ENCODE measurements at places on chromosomes 16 and 17.

DNA sequence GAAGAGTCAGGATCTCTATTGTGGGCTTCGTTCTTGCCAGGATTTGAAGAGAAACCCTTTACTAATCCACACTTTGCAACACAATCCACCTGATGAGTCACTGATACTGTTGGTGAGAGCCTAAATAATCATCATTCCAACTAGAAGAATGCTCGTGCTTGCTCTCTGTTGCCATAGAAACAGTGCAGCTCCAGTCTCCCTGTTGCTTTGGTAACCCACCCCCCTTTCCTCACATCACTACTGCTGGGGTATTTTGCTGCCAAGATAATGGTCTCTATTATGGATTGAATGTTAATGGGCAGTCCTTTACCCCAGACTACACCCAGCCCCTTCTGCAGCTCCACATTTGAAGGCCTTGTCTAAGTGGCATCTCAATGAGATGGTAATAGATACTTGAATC lies 190.4 kb downstream of the ABCC12 start:
- no peaks in the 10 kb centered on the region for H3K36me3 ChIP-seq
- H3K27ac ChIP-seq = no peak overlapping the region
- DNase-seq = no peak
- H3K4me3 ChIP-seq = no peak overlapping the region
- H3K4me1 ChIP-seq = peaks cover 7% of the 10 kb centered on the region

DNA sequence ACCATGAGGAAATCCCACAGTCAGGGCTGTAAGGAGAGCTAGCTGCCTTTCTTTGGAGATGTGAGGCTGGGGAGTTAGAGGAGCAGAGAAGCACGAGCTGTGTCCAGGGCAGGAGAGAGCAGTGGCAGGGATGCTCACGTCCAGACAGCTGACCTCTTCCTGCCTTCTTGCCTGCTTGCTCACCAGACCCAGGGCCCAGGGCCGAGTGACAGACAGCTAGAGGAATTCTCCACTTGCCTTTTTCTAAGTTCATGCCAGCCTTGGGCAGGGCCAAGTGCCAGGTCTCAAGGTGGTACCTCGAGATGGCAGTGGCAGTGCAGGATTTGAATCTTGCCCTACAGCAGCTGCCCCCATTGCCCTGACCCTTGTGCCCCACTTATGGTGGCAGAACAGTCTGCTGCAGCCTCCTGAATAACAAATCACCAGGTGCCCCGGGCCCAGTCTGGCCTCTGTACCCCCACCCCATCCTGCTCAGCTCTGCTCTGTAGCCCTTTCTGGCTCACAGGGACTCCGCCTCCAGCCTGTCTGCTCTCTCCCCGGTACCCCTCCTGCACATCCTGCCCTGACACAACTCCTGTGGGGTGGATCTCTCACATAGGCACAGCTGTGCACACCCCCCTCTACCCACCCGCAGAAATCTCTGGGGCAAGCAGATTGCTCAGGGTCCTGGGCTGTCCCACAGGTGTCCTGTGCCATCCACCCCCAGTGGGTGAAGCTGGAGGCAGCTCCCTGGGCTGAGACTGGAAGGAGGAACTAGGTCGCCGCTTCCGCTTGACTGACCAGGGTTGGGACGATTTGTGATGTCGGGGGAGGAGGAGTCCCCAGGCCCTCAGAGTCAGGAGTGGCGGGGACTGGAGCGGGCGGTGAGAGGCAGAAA lies 25.9 kb downstream of the GRIN2C start:
- no peak for DNase-seq
- H3K4me1 ChIP-seq = peaks cover 3% of the 10 kb centered on the region
- no peak overlapping the region for H3K4me3 ChIP-seq
- H3K36me3 ChIP-seq = peaks cover 18% of the 10 kb centered on the region

- no peak overlapping the region for H3K27ac ChIP-seq
- H3K36me3 ChIP-seq = peaks cover 4% of the 10 kb centered on the region
- H3K4me1 ChIP-seq = no peaks in the 10 kb centered on the region
- H3K27me3 ChIP-seq = peaks cover 4% of the 10 kb centered on the region
- H3K4me3 ChIP-seq = no peak overlapping the region
Observed at GRCh38 chr17:74490716-74491115, 24.3 kb downstream of the CD300A start.

DNA sequence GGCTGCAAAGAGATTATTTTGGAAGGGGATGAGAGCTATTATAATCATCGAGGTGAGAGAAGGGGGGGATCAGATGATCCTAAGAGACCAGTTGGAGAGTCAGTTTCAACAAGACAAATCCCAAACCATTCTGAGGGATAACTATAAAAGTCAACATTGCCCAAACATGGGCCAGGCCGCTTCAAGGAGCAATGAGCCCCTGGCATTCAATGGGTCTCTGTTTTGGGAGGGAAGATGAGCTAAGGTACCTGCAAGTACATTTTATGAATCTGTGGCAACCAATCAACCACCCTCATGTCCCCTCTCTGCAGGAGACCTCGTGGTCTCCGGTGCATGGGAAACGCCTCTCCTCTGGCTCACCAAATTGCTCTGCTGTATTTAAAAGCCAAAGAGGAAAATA lies 209.9 kb upstream of the C16orf82 start:
- H3K27me3 ChIP-seq = peaks cover 4% of the 10 kb centered on the region
- H3K4me3 ChIP-seq = no peak overlapping the region
- H3K27ac ChIP-seq = no peak overlapping the region

DNA sequence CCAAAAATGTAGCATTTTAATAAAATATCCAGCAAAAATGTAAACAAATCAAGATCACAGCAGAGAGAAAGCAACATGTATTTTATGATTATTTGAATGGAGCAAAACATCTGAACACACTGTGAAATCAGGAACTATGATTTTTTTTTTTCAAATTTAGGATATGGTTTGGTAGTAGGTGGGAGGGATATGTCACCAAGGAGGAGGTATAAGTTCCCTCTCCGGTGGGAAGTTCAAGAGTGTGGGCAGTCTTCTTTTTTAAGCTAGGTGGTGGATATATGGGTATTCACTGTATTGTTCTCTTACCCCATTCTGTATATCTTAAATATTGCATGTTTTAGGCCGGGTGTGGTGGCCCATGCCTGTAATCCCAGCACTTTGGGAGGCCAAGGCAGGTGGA lies 10.2 kb downstream of the CDR2 start:
- H3K4me3 ChIP-seq = no peak overlapping the region
- H3K27me3 ChIP-seq = no peaks in the 10 kb centered on the region
- DNase-seq = no peak
- no peak overlapping the region for H3K27ac ChIP-seq
- H3K36me3 ChIP-seq = peaks cover 18% of the 10 kb centered on the region
- H3K4me1 ChIP-seq = peaks cover 12% of the 10 kb centered on the region

- peaks cover 1% of the 10 kb centered on the region for H3K27me3 ChIP-seq
- DNase-seq = no peak
- no peak overlapping the region for H3K4me3 ChIP-seq
- no peaks in the 10 kb centered on the region for H3K36me3 ChIP-seq
- H3K27ac ChIP-seq = peak overlapping the region; percentile 80
Observed at GRCh38 chr17:79562931-79563210, 48.0 kb downstream of the RBFOX3 start.

- no peak overlapping the region for H3K4me3 ChIP-seq
- no peaks in the 10 kb centered on the region for H3K36me3 ChIP-seq
- peaks cover 3% of the 10 kb centered on the region for H3K27me3 ChIP-seq
- H3K4me1 ChIP-seq = no peaks in the 10 kb centered on the region
Observed at GRCh38 chr17:40803617-40804082, 3.9 kb upstream of the KRT28 start.

- DNase-seq = no peak
- H3K4me1 ChIP-seq = no peaks in the 10 kb centered on the region
- peaks cover 4% of the 10 kb centered on the region for H3K27me3 ChIP-seq
- H3K27ac ChIP-seq = no peak overlapping the region
- H3K36me3 ChIP-seq = peaks cover 6% of the 10 kb centered on the region
Observed at GRCh38 chr16:10536814-10537389, 43.5 kb downstream of the EMP2 start.

DNA sequence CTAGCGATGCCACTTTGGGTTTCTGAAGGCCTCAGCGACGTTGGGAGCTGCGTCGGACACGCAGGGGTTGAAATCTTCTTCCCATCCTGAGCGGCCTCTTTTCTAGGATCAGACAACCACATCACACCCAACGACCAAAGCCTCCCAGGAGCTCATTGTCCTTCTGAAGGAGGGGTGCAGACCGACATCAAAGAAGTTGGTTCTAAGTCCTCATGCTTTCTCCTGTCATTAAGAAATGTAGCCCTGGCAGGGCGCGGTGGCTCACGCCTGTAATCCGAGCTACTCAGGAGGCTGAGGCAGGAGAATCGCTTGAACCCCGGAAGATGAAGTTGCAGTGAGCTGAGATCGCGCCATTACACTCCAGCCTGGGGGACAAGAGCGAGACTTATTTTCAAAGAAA lies 1681.9 kb downstream of the TP53TG3F start:
- peak overlapping the region; percentile 45 for H3K4me3 ChIP-seq
- H3K27ac ChIP-seq = no peak overlapping the region
- DNase-seq = no peak
- H3K4me1 ChIP-seq = no peaks in the 10 kb centered on the region
- peaks cover 27% of the 10 kb centered on the region for H3K27me3 ChIP-seq

DNA sequence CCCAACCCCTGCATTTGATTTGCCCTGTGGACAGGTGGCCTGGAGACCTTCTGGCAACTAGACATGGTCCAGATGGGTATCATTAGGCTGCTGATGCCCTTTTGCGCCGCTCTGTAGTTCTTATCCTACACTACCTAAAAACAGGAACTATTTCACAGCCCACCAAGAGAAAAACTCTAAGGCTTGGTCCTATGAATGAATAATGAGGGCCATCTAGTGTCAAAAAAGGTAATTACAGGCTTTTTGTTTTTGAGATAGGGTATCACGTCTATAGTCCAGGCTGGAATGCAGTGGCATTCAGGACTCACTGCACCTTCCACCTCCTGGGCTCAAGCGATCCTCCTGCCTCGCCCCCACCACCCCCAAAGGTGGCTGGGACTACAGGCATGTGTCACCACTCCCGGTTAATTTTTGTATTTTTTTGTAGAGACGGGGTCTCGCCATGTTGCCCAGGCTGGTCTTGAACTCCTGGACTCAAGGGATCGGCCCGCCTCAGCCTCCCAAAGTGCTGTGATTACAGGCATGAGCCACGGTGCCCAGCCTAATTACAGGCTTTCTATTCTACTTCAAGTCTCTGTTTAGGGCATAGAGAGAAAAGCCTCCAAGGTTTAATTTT lies 20.9 kb downstream of the COIL start:
- H3K36me3 ChIP-seq = peaks cover 22% of the 10 kb centered on the region
- H3K4me3 ChIP-seq = no peak overlapping the region
- no peaks in the 10 kb centered on the region for H3K4me1 ChIP-seq
- DNase-seq = no peak

GRCh38 chr17:43003542-43004172 lies 2.9 kb upstream of the IFI35 start:
- peaks cover 3% of the 10 kb centered on the region for H3K27me3 ChIP-seq
- peaks cover 27% of the 10 kb centered on the region for H3K36me3 ChIP-seq
- no peak overlapping the region for H3K27ac ChIP-seq
- H3K4me3 ChIP-seq = no peak overlapping the region
- no peak for DNase-seq
- peaks cover 18% of the 10 kb centered on the region for H3K4me1 ChIP-seq

DNA sequence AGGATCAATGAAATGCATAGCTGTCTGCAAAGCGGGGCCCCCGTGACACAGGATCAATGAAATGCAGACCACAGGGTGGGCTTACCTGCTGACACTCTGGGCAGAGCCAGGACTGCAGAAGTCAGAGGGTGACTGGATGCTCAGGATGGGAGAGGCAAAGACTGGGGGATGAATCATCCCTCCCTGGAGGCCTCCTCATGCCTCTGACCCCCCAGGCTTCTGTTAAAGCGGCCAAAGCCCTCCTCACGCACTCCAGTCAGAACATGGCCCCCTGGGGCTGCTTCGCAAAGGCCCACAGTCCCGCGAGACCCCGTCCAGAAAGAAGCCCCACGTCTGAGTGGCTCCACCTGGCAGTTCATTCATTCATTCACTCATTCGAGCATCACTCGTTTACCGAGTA lies 38.4 kb upstream of the FOXF1 start:
- H3K27me3 ChIP-seq = peaks cover 2% of the 10 kb centered on the region
- H3K4me1 ChIP-seq = no peaks in the 10 kb centered on the region
- DNase-seq = no peak
- no peak overlapping the region for H3K27ac ChIP-seq
- H3K36me3 ChIP-seq = no peaks in the 10 kb centered on the region

DNA sequence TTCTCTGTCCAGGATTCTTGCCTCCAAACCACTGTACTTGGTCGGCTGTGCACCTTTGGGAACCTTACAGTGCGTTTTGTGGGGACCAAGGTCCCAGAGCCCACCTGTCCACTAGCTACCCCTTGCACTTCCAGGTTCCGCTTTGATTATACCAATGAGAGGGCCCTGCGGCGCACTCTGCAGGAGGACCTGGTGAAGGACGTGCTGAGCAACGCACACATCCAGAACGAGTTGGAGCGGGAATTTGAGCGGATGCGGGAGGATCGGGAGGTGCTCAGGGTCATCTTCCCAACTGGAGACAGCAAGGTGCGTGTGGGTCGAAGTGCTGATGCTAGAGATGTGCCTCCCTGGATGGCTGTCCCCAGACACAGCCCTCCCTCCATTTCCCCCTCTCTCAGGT lies 18.8 kb downstream of the POLR2A start:
- no peak for DNase-seq
- no peaks in the 10 kb centered on the region for H3K4me1 ChIP-seq
- peaks cover 51% of the 10 kb centered on the region for H3K36me3 ChIP-seq
- H3K27ac ChIP-seq = no peak overlapping the region

DNA sequence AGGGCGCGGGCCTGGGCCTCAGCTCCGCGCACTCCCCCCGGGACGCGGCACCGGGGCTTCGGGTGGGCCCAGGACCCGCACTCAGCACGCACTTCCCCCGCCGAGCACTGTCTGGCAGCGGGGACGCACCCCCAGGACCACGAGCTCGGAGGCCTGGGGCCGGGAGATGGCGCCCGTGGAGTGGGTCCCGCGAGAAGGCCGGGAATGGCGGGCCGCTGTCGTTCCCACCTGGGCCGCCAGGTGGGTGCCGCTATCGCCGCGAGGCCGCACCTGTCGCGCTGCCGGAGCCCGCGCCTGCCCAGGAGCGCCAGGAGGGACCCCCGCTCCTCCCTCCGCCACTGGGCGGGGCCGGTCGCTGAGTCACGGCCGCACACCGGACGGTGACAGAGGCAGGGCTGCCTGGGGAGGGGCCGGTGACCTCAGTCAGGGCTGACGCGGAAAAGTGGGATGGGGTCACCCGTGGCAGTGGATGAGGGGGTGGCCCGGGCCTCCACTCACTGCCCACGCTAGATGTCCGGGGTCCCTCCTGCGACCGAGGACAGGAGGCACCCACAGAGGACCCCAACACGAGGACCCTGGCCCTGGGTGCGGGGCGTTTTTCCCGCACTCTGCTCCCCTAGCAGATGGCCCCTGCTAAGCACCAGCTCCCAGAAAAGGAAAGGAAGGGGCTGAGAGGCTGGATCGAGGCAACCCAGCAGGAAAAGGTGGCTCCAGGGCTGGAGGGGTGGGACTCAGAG lies 6.9 kb upstream of the ACTG1 start:
- DNase-seq = no peak
- H3K27me3 ChIP-seq = peaks cover 25% of the 10 kb centered on the region
- no peak overlapping the region for H3K4me3 ChIP-seq
- H3K27ac ChIP-seq = no peak overlapping the region

Measured in endothelial cell (in vitro differentiated cells).